Uterus (tissue), 4 donors: ENCODE measurements at places on chromosomes 5 and 9.

DNA sequence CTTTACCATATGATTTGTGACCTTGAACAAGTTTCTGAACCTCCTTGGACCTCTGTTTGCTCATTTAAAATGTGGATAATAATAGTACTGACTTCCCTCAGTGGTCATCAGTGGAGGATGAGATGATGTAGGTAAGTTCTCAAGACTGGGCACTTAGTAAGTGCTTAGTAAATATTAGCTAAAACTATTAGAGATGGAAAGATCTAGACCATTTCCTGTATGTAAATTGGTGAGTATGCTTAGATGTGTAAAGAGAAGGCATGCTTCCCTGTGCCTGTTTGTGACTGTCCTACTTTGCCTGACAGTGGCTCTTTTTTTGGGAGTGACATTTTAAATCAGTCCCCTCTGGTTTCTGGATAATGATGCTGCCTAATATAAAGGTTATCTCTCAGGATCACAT, 288.1 kb downstream of the GABRB2 start:
- no peak for DNase-seq

DNA sequence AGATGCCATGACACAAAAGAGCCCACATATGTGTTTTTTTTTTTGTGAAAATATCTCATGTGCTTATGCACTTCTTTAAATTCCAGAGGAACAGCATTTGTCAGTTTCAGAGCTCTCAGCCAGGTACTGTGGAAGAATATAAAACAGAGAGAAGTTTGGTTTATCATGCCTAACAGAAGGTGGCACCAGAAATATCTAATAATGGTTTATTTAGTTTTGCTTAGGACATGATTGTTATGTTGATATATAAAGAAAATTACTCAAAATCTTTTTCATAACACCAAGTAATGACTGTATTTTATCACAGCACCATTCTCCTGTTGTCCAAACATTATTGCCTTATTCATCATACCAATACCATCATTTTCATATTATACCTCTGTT, 455.6 kb upstream of the ACTBL2 start:
- DNase-seq: no peak

DNA sequence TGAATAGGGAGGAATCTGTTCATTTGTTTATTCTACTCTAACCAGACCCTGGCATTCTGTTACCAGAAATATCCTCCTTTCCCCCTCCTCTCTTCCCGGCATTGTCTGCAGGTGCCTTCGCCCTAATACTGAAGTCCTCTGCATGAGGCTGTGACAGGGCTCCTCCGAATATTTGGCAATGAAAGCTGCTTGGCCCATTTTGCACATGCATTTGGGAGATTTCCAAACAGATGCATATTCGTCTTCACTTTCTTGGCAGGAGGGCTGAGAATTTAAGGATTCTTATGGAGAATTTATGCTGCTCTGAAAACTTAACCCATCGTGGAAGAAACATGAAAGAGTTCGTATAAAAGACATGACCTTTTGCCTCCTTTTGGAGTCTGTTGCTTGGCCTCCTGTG, 484.0 kb downstream of the ZNF608 start:
- DNase-seq: no peak

GRCh38 chr5:89016741-89017303, 133.8 kb upstream of the MEF2C start:
- DNase-seq: no peak

DNA sequence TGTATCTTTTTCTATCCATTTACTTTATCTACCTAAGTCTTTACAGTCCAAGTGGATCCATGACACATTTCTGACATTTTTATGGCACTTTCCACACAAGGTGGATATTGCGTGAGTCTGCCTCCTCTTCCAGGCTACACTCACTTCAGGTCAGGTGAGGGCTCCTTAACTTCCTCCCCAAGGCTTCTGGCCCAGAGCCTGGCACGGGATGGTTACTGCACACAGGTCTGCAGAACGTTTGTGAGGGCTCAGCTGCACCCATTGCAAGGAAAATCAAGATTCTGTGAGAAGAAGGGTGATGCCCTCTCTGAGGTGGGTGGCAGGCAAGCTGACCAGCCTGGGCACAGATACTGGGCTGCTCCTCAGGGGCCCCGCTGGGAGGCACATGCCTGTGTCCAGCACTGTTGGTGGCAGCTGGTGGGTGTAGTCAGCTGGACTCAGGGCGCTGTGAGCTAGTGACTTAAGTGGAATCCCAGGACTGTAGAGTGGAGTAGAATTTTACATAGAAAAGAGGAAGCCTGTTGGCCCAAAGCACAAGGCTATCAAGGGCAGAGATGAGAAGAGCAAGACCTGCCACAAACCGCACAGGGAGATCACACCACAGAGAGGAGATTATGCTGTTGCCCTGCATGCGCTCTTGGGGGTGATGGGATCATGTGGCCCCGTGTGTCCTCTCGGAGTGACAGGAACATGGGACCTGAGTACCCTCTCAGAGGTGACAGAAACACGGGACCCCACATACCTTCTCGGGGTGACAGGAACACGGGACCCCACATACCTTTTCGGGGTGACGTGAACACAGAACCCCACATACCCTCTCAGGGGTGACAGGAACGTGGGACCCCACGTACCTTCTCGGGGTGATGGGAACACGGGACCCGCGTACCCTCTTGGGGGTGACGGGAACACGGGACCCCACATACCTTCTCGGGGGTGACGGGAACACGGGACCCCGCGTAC, 21.3 kb downstream of the AHRR start:
- no peak for DNase-seq

DNA sequence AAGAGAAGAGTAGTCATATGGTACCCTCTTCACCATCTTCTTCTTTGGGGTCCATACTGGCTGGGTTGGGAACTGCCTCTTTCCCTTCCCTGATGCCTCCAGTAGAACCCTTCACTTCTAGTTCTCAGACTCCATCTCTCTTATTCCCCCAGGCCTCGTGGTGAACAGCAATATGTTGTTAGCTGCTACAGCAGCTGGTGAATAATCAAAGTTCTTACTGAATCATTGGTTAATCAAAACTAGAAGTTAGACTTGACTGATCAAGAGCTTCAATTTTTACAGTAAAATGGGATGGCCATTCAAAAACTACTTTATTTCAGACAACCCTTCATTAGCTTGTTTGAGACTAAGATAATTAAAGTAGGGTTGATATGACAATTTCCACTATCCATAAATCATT, 190.9 kb upstream of the GNA14 start:
- DNase-seq: no peak
